ENCODE measurements at places on chromosomes 5 and 9.
A peak's percentile ranks its signal among the peaks of the same experiment; 100 is the strongest.

DNA sequence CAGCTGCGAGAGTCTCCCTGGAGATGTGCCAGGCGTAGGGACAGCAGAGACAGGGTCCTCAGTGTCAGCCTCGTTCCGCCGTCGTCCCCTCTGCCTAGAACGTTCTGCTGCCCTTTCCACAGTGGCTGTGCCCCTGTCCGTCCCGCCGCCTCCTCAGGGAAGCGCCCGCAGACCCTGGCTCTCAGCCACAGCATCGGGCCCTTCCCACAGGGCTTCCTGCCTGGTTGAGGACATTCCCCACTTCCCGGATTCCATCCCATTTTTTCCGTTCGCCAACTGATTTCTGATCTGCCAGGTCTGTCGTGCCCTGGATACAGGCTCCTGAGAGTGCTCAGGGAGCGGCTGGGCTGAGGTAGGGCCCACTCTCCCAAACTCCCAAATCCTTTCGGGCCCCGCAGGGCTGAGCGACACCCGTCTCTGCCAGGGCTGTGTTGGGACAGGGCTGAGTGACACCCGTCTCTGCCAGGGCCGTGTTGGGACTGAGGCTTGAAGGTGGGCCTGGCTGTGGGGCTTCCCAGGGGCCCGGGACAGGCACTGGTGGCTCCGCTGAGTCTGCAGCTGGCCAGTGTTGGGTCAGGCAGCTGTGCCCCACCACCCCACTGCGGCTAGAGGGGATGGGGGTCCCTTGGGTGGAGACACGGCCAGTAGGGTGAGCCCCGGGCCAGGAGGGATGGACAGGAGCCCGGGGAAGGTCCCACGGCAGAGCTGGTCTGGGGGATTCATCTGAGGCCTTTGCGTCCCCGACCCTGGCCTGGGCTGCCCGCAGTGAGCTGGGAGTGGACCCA is 15.9 kb downstream of the DNLZ start:
- DNase-seq: no peak

DNA sequence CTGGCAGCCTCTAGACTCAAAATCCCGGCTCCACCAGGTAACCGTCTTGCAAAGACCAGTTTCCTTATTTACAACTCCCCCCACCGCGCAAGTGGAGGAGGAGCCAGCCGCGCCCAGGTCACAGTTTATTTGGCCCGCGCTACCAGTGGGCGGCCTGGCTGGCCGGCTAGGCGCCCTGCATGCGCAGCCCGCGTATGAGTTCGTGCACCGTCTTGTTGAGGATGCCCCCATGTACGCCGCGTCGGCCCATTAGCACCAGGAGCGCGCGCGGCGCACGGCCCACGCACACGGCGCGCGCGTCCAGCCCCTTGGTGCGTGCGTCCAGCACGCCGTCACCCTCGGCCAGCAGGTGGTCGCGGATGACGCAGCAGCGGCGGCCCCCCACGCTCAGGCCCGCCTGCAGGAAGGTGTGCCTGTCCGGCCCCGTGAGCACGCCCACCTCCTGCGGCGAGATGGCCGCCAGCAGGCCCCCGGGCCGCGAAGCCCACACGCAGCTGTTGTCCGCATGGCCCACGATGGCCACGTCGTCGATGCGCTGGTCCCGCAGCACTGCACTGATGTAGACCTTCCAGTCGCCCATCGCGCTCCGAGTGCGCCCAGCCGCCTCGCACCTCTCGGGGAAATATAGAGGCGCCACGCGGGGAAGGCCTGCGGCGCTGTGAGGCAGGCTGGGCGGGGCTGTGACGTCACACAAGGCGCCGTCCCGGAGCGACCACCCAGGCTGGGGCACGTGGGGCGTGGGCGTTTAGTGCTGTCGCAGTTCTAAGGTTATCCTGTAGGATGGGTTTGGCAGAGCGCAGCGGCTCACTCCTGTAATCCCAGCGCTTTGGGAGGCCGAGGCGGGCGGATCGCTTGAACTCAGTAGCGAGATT is at the start of gene PFN3:
PFN3 (minus strand) TSS at position 665 of the 872 bp plus-strand sequence; CDS start at position 580, 85 bp downstream.
- DNase-seq: no peak

- DNase-seq: no peak
Observed at GRCh38 chr9:75960551-75960950, 70.1 kb downstream of the PCSK5 start.

DNA sequence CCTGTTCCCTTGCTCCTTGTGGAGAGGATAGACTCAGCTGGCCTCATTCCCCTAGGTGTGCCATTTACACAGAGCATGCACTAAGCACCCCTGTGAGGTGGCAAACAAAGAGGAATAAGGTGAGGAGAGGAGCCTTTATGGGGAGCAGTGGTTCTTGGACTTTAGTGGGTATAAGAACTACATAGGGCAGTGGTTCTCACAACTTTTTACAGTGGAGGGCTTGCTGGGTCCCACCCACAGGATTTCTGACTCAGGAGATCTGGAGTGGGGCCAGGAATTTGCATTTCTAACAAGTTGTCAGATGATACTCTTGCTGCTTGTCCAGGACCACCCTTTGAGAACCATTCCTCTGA is 42.0 kb downstream of the CSF1R start:
- no peak for DNase-seq

DNA sequence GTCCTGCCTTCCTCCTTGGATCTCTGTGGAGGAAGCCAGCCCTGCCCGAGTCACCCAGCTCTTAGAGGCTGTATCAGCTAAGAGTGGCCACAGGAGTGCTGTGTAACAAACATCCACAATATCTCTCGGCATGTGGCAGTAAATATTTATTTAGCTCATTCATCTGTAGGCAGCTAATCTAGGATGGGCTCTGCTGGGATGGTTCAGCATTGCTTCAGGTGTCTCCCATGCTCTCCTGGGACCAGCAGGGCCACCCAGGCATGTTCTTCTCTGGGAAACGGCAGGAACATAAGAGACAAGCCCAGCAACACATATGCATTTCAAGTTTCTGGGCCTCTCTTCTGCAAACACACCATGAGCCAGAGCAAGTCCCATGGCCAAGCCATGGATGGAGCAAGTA is 56.1 kb downstream of the HRH2 start:
- DNase-seq: no peak

- DNase-seq: no peak
Observed at GRCh38 chr9:132811985-132812384, 66.1 kb downstream of the AK8 start.

DNA sequence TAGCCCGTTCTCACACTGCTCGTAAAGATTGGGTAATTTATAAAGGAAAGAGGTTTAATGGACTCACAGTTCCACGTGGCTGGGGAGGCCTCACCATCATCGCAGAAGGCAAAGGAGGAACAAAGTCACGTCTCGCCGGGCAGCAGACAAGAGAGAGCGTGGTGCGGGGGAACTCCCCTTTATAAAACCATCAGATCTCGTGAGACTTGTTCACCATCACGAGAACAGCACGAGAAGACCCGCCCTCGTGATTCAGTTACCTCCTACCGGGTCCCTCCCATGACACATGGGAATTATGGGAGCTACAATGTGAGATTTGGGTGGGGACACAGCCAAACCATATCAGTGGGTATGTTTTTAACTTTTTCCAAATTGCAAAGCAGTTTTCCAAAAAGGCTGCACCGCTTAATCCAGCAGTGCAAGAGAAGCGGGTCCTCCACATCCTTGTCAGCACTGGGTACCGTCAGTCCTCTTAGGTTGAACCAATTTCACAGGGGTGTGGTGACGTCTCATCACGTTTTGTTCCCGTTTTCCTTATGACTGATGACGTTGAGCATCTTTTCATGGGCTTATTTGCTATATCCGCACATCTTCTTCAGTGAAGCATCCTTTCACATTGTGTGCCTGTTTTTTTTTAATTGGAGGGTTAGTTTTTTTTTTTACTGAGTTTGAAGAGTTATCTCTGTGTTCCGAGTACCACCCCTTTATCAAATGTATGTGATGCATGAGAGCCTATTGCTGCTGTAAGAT is 8.0 kb upstream of the FCN2 start:
- peak; percentile 15 for DNase-seq

GRCh38 chr5:103465891-103466290 is 96.7 kb downstream of the NUDT12 start:
- no peak for DNase-seq

- DNase-seq: no peak
Observed at GRCh38 chr9:12955510-12956163, 180.8 kb downstream of the LURAP1L start.

DNA sequence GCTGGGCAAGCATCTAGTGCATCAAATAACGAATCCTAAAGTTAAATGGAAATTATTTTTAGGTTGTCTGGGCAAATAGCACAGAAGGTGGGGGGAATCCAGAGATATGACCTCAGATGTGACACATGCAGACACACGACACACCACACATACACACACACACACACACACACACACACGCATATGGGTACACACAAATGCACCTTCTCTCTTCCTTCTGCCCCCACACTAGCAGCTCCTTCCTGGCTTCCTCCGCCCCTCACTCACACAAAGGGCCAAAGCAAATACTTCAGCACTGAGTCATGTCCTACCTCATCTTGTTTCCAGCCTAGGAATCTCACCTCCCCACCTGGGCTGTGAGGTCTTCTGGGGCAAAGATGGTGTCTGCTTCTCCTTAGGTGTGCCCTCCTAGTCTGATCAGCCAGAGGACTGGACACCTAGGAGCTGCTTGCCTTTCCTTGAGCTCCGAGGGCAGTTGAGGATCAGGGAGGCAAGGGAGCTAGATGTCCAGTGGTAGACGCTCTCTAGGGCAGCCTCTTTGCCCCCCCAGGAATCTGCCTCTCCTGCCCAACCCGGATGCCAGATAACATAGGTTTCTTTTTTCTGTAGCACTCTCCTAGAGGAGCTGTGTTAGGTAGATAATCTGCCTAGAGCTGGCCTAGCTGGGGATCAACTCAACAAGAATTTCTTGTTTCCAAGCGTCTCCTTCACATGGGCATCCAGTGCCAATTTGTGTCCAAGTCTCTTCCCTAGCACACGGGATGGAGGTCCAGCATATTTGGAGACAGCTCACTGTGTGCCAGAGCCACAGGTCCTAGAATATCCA is 14.3 kb upstream of the JADE2 start:
- no peak for DNase-seq

DNA sequence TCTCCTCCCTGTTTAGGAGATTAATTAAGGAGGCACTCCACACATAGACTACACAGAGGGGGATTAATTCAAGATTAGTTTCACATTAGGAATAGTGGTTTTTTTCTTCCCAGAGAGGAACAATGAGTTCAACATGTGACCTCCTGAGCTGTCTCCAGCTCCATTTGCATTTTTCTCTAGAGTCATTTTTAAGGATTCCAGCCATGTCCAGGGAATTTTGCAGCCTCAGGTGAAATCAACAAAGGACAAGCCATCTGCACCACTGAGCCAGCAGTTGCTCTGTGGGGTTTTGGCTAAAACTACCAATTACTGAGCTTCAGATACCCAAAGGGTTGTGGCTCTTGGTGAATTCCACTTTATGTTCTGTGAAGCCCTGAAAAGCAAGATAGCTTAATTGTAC is 258.5 kb upstream of the PPP1R2B start:
- DNase-seq: no peak

DNA sequence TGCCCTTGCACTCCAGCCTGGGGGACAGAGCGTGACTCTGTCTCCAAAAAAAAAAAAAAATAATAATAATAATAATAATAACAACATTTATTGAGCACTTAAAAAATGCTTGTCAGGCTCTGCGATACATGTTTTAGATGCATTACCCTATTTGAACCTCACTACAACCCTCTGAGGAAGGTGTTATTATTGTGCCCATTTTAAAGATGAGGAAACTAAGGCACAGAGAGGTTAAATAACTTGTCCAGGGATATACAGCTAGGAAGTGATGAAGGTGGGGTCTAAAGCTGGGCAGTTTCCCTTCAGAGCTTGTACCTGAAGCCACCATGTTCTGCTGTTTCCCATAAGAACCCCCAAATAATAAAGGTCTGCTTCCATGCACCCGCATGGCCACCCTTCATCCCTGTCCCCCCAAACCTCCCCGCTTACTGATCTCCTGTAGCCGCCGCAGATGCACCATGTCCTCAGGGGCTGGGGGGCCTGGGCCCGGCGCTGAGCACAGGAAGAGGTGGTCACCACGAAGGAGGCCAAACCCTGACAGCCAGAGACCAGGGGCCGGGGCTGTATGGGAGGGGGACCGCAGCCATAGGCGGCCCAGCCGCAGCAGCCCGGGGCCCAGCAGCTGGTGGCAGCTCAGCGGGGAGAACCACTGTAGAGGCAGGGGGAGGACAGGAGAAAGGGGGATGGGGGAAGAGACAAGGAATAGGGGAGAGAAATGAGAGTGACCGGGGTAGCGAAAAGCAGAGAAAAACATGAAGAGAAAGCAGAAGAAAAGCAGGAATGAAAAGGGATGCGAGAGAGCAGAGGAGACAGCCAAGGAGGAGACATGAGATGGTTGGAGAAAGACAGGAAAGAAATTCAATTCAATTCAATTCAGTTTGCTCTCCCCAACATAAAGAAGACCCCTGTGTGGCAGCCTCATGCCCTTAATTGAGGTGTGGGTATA is 15.1 kb upstream of the FCHSD1 start:
- DNase-seq: no peak

GRCh38 chr5:148457183-148457620 is 73.4 kb downstream of the FBXO38 start:
- DNase-seq: peak; percentile 71

DNA sequence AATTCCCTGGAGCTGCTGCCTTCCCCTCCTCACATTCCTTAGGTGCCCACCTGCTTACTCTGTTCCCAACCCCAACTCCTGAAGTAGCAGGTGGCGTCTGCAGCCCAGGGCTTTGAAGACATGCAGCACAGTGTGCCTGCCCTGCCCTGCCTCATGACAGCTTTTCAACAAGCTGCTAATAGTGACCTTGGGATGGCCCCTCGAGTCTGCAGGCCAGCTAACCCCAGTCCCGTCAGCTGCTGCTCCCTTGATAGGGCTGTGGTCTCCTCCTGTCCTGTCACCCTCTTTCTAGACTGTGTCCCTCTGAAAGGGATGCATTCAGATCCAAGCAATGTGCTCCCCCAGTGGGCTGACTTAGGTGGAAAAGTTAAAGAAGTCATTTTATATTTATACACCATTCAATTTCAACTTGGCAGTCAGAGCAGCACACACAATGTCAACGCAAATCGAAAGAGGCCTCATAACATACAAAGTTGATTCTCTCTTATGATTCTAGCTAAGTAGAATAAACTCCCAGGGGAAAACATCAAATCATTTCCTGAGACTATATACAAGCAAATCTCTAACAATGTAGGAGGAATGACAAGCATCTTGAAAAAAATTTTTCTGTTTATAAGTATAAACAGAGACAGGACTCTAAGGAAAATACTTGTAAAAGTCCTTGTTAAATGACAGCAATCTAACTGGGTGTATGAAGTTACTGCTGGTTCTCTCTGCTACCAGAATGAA is 37.9 kb downstream of the ADRB2 start:
- DNase-seq: no peak

- peak; percentile 82 for DNase-seq
Observed at GRCh38 chr9:130770679-130771442, 64.2 kb upstream of the ABL1 start.

- no peak for DNase-seq
Observed at GRCh38 chr9:4549751-4550295, 59.6 kb downstream of the SLC1A1 start.

- no peak for DNase-seq
Observed at GRCh38 chr9:96031366-96031824, 155.9 kb downstream of the ERCC6L2 start.

GRCh38 chr9:72204062-72204461 is 54.8 kb downstream of the GDA start:
- DNase-seq: no peak

- no peak for DNase-seq
Observed at GRCh38 chr9:76018761-76019160, 128.3 kb downstream of the PCSK5 start.

- no peak for DNase-seq
Observed at GRCh38 chr9:127968700-127969383, 11.9 kb downstream of the EEIG1 start.

- DNase-seq: no peak
Observed at GRCh38 chr5:73136055-73136562, 15.7 kb downstream of the TMEM171 start.

- DNase-seq: no peak
Observed at GRCh38 chr9:91494751-91495150, 71.1 kb upstream of the NFIL3 start.
